Brain pericyte (primary cell): ENCODE measurements at places on chromosomes 13 and 19.

DNA sequence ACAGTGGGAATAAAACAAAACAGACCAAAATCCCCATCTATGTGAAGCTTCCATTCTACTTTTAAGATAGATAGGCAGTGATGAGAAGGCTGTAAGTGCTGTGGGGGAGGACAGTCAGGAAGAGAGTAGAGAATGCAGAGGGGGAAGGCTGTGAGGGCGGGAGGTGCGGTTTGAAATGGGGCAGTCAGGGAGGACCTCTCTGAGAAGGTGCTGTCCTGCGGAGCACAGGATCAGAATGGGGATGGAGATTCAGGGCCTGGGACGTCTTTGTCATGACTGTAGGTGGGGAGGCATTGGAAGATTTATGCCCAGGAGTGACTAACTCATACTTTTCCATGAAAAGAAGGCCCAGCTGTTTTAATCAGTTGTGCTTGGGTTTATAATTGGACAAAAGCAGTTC, 3.9 kb upstream of the GPR183 start:
- DNase-seq, result no peak

- no peak for DNase-seq
Measured at GRCh38 chr13:40275636-40276035, 390.8 kb downstream of the FOXO1 start.

GRCh38 chr13:45439008-45439407, 20.8 kb upstream of the SLC25A30 start:
- no peak for DNase-seq

- no peak for DNase-seq
Measured at GRCh38 chr13:72122661-72123255, 255.8 kb upstream of the DACH1 start.

- DNase-seq, result no peak
Measured at GRCh38 chr13:31094331-31095015, 67.2 kb downstream of the HSPH1 start.

DNA sequence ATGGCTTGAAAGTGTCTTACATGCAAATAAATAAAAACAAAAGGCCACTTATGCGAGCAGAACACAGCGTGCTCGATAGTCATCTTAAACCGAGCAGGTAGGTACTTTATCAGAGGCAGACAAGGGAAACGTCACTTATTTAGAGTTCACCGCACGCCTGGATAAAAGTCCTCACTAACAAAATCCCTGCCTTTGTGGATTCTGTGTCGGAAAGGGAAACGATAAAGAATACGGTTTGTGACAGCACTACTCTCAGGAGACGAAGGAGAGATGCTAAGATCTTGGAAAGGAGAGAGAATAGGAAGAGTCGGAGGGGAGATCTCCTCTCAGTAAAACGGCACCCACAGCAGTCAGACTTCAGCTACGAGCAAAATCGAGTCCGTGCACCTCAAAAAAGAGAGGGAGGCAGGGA, 581 bp downstream of the RCBTB1 start:
- no peak for DNase-seq

GRCh38 chr19:10173527-10173926, 21.2 kb downstream of the DNMT1 start:
- no peak for DNase-seq

DNA sequence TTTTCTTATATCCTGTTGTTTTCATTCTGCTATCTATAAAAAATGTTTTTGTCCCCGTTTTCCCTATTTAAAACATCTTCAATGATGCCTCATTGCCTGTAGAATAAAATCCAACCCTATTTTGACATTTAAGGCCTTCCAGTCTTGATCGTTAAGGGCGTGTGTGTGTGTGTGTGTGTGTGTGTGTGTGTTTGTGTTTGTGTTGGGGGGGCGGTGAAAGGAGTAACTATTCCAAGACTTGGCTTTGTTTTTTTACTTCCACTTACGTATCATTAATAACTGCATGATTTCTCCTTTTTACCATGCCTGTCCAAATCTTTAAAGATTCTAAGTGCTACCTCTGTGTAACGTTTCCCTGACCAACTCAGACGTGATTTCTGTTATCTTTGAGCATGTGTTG, 784 bp downstream of the PIBF1 start:
- DNase-seq, result no peak

DNA sequence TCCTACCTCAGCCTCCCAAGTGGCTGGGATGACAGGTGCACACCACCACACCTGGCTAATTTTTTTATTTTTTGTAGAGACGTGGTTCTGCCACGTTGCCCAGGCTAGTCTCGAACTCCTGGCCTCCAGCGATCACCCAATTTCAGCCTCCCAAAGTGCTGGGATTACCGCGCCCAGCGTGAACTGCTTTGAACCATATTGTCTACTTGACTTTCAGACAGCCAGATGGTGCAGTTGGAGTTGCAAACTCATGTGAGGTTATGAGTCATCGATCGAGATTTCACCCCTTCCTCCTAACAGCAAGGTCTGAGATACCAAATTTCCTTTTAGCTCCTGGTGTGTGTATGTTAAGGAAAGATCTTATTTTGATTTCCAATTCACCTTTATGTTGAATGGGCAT, 2.7 kb downstream of the SLC27A1 start:
- DNase-seq, result no peak
